ENCODE measurements at places on chromosomes 2 and 18.
A peak's percentile ranks its signal among the peaks of the same experiment; 100 is the strongest.

DNA sequence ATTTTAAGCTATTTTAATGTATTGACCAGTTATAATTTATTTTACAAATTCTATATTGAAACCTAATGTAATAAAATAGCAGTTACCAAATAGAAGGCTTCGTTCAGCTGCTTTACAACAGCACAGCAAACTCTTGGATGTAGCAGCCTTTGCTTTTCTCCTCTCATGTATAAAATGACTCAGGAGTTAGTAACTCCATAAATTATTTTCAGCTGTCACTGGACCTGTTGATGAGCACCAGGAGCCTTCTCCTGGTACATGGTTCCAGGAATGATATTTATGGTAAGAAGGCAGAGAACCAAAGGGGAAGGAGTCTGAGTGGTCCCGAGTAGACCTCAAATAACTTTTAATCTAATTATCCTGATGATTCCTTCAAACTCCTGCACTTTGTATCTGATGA is 256.4 kb upstream of the NETO1 start:
- DNase-seq: no peak

- DNase-seq: peak; percentile 71
Measured at GRCh38 chr2:105582952-105583660, 161.6 kb upstream of the NCK2 start.

DNA sequence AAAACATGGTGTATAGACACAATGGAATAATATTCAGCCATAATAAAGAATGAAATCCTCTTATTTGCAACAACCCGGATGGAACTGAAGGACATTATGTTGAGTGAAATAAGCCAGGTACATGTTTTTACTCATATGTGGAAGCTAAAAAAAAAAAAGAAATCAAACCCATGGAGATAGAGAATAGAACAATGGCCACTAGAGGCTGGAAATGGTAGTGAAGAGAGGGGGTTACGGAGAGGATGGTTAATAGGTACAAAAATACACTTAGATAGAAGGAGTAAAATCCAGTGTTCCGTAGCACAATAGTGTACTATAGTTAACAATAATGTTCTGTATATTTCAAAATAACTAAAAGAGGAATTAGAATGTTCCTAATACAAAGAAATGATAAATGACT is 12.8 kb upstream of the KIAA2012 start:
- DNase-seq: no peak

- DNase-seq: no peak
Measured at GRCh38 chr2:109142416-109143210, 13.6 kb downstream of the SH3RF3 start.

DNA sequence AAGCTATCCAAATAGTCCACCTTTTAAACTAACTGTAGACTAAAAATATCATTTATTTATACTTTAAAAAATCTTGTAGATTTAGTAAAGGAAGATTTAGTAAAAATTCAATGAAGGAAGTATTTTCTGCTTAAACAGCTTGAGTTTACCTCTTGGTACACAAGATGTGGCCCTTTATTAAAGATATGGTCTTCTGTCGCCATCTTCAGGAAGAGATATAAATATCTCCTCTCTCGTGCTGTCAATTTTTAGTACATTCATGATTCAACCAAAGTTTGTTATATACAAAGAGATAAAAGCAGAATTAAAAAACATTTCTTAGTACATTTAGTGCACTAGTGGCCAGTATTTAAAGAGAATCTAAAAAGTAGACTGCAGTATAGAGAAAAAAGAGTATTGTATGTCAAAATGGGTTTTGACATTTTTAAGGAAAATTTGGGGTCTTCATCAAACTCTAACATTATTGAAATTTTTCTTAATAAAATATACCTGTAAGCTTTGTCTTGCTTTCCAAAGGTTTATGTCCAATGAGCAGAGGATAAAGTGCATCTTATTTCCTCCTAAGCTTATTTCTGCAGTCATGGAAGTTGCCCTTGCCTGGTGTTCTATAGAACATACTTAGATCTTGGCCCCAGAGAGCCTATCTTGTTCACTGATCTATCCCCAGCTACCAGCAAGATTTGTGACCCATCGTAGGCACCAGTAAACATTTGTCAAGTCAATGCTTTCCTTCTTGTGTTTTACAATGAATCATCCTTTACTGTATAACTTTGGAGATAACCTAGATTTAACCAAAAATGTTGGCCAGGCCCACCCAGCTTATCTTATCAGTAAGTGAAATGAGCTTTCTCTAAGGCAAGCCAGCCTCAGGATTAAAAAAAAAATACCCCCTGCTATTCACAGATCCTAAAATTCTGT is 18.5 kb upstream of the EML6 start:
- peak; percentile 50 for DNase-seq
